Activated naive CD8-positive, alpha-beta T cell treated with anti-CD3 and anti-CD28 coated beads for 36 hours (primary cell): ENCODE measurements at places on chromosomes 13 and 19. TPM values are rescaled to one million over a fixed set of nuclear protein-coding genes. Genes with fewer than 3 reads are reported as not detected.
A peak's percentile ranks its signal among the peaks of the same experiment; 100 is the strongest.

- no peak overlapping the region for H3K4me3 ChIP-seq
- peaks cover 31% of the 10 kb centered on the region for H3K27me3 ChIP-seq
- no peaks in the 10 kb centered on the region for H3K4me1 ChIP-seq
- H3K36me3 ChIP-seq = no peaks in the 10 kb centered on the region
- no peak overlapping the region for H3K27ac ChIP-seq
- DNase-seq = no peak
Observed at GRCh38 chr19:15702534-15702930, 25.3 kb upstream of the OR10H2 start.

DNA sequence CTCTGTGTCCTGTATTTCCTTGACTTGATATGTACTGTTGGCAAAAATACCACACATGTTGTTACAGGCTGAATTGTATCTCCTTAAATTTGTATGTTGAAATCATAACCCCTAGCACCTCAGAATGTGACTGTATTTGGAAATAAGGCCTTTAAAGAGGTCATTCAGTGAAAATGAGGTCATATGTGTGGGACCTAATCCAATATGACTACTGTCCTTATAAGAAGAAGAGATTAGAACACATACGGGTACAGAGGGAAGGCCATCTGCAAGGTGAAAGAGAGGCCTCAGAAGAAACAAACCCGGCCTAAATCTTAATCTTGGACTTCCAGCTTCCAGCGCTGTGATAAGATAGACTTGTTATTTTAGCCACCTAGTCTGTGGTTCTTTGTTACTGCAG lies 202.5 kb downstream of the NUFIP1 start:
- no peaks in the 10 kb centered on the region for H3K4me1 ChIP-seq
- no peaks in the 10 kb centered on the region for H3K27me3 ChIP-seq
- H3K27ac ChIP-seq = no peak overlapping the region

DNA sequence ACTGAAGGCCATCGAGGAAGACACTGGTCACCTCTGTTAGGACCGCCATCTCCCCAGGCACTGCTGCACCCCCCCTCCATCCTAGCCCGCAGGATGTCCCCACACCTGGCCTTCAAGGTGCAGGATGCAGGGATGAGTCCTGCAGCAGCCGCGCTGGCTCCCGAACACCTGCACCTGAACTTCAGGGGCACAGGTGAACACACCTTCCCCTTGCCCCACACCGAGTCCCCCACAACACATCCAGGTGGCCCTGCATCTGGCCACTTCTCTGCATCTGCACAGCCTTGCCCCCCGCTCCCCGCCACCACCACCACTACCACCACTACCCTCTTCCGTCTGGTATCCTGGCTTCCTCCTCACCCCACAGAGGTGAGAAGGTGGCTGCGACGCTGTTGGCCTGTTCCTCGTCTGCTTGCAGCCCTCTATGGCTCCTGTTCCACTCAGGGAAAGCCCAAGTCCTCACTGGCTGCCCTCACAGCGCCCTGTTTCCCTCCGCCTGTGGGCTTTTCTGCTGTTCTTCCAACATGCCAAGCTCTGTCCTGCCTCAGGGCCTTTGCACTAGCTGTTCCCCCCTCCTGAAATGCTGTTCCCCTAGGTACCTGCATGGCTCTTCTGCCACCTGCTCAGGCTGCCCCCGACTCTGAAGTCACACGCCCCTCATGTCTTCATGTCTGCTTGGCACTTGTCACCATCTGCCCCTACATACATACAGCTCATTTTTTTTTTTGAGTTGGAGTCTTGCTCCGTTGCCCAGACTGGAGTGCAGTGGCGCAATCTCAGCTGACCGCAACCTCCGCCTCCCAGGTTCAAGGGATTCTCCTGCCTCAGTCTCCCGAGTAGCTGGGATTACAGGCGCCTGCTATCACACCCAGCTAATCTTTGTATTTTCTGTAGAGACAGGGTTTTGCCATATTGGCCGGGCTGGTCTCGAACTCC lies 1.4 kb upstream of the CERS1 start:
- H3K36me3 ChIP-seq = peaks cover 4% of the 10 kb centered on the region
- H3K27me3 ChIP-seq = peaks cover 42% of the 10 kb centered on the region
- no peak overlapping the region for H3K4me3 ChIP-seq
- H3K27ac ChIP-seq = no peak overlapping the region

- no peaks in the 10 kb centered on the region for H3K36me3 ChIP-seq
- peaks cover 3% of the 10 kb centered on the region for H3K4me1 ChIP-seq
- no peak overlapping the region for H3K27ac ChIP-seq
- peak; percentile 64 for DNase-seq
Observed at GRCh38 chr13:27359199-27359821, 65.1 kb upstream of the GTF3A start.

GRCh38 chr13:109096101-109096500 lies 466.7 kb downstream of the MYO16 start:
- no peak overlapping the region for H3K4me3 ChIP-seq
- H3K27ac ChIP-seq = no peak overlapping the region
- H3K36me3 ChIP-seq = no peaks in the 10 kb centered on the region
- DNase-seq = no peak
- no peaks in the 10 kb centered on the region for H3K4me1 ChIP-seq

GRCh38 chr19:38534574-38534973 lies 83.2 kb downstream of the MAP4K1 start:
- H3K4me3 ChIP-seq = no peak overlapping the region
- H3K27ac ChIP-seq = no peak overlapping the region
- H3K27me3 ChIP-seq = peaks cover 24% of the 10 kb centered on the region
- no peak for DNase-seq

DNA sequence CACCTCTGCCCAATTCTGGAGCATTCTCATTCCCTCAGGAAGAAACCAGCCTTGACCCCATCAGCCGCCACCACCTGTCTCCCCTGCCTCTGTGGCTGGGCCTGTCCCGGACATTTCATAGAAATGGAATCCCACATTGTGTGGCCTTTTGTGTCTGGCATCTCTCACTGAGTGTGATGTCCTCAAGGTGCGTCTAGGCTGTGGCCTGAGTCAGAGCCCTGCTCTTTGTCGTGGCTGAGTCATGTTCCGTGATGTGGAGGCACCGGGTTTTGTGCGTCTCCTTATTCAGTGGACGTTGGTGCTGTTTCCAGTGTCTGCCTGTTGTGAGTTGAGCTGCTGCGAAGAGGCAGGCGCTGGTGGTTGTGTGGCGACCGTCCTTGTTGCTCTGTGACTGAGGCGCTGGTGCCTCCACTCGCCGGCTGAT lies 3.5 kb downstream of the FZR1 start:
- H3K27ac ChIP-seq = peak overlapping the region; percentile 55

GRCh38 chr13:23570921-23571315 lies 706 bp downstream of the TNFRSF19 start:
- H3K36me3 ChIP-seq = no peaks in the 10 kb centered on the region
- H3K27me3 ChIP-seq = peaks cover 68% of the 10 kb centered on the region
- H3K4me3 ChIP-seq = no peak overlapping the region
- DNase-seq = no peak

DNA sequence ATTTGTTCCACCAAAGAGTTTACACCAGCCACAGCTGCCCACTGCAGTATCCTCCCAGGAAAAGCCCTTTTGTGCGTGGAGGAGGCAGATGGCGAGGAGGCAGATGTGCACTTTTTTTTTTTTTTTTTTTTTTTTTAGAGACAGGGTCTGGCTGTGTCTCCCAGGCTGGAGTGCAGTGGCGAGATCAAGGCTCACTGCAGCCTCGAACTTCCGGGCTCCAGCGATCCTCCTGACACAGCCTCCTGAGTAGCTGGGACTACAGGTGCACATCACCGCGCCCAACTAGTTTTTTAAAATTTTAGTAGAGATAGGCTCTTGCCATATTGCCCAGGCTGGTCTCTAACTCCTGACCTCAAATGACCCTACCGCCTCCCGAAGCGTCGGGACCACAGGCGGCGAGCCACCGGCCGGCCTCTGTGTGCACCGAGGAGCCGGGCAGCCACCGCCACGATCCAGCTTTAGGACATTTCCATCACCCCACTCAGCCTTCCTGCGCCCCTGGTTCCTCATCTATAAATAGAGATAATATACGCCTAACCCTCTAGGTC lies 563 bp upstream of the PDCD5 start:
- peaks cover 34% of the 10 kb centered on the region for H3K36me3 ChIP-seq
- H3K27ac ChIP-seq = peak overlapping the region; percentile 81
- DNase-seq = no peak
- peaks cover 3% of the 10 kb centered on the region for H3K27me3 ChIP-seq
- peaks cover 24% of the 10 kb centered on the region for H3K4me1 ChIP-seq

GRCh38 chr13:24103782-24104372 lies 56.6 kb upstream of the SPATA13 start:
- H3K27me3 ChIP-seq = peaks cover 10% of the 10 kb centered on the region
- no peak for DNase-seq
- no peak overlapping the region for H3K4me3 ChIP-seq
- peaks cover 1% of the 10 kb centered on the region for H3K36me3 ChIP-seq

DNA sequence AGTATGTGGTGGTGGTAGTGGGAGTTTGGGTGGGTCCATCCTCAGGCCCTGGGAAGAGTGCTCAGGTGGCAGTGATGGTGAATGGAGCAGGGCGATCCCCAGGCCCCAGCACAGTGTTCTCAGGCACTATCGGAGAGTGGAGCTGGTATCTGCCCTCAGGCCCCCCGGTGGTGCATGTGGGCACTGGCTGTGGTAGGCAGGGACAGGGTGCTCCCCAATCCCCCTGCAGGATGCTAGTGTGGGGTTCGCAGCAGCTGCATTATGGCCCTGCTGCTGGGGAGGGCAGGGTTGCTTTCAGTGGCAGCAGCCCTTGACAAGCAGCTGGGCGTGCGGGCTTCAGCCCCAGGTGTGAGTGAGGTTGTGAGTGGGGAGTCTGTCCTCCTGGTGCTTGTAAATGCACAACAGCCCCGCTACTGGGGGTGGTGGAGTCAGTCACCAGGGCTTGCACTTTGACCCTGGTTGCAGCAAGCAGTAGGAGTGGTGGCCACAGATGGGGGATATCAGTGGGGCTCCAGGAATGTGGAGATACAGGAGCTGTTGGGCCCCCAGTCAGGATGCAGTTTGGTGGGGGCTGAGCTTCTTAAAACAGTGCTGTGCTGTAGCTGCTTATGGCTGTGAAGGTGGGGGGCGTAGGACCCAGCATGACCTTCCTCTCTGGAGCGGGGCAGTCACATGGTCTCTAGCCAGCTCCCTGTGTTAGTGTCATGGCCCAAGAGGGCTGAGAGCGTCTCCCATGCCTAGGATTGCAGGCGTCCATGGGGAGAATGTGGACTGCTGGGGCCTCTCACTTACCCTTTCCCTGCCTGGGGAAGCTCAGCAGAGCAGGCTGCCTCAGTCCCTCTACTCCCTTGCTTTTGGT lies 38.7 kb upstream of the ARHGEF7 start:
- no peak overlapping the region for H3K27ac ChIP-seq
- no peak overlapping the region for H3K4me3 ChIP-seq
- no peaks in the 10 kb centered on the region for H3K27me3 ChIP-seq
- H3K36me3 ChIP-seq = no peaks in the 10 kb centered on the region
- H3K4me1 ChIP-seq = no peaks in the 10 kb centered on the region

GRCh38 chr13:29817604-29818378 lies 32.6 kb downstream of the UBL3 start:
- H3K4me1 ChIP-seq = peaks cover 42% of the 10 kb centered on the region
- no peak for DNase-seq
- H3K4me3 ChIP-seq = peak overlapping the region; percentile 36

GRCh38 chr19:47226426-47227351 lies 4.3 kb downstream of the BBC3 start:
- H3K4me3 ChIP-seq = peak overlapping the region; percentile 77
- peaks cover 8% of the 10 kb centered on the region for H3K36me3 ChIP-seq
- DNase-seq = peak; percentile 68

DNA sequence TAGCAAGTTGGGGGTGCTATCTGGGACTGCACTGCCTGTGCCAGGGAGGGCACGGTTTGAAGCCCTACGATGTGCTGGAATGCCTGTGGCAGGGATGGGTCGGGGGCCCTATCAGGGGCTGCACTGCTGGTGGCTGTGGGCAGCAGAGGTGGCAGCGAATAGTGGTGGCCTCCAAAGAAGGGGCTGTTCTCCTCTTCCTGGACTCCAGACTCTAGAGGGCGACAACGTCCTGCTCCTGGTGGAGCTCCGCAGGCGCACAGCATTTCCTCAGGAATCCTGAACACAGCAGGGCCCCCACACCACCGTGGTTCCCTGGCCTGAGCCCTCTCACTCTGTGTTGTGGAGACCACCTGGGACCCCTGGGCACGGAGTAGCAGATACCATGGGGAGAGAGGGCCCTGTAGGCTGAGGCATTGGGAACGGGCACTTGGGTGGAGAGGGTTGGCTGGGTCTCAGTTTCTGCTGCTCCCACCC lies 145.6 kb downstream of the TNFRSF19 start:
- peaks cover 4% of the 10 kb centered on the region for H3K27me3 ChIP-seq
- H3K27ac ChIP-seq = no peak overlapping the region
- H3K4me1 ChIP-seq = peaks cover 14% of the 10 kb centered on the region
- no peak overlapping the region for H3K4me3 ChIP-seq
- no peak for DNase-seq

- no peak for DNase-seq
- no peaks in the 10 kb centered on the region for H3K4me1 ChIP-seq
- no peaks in the 10 kb centered on the region for H3K27me3 ChIP-seq
- no peaks in the 10 kb centered on the region for H3K36me3 ChIP-seq
- H3K27ac ChIP-seq = no peak overlapping the region
Observed at GRCh38 chr13:94195715-94196114, 283.8 kb downstream of the DCT start.

DNA sequence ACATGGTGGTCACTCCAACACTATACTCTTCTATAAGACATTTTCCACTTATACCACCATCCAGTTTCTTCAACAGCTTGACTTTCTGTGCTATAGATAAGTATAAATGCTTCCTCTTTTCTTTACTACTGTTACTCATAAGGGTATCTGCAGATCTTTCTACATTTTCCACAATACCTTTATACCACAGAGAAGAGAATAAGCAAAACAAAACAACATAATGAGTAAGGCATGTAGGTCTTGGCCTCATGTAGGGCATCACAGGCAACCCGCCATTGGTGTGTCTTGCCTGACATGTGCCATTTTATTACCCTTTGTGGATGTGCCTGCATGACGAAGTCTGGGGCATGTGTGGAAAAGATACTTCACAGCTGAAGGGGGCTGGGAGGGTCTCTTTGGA lies 265.3 kb upstream of the STARD13 start:
- H3K4me1 ChIP-seq = peaks cover 12% of the 10 kb centered on the region
- no peak for DNase-seq
- H3K27ac ChIP-seq = no peak overlapping the region
- H3K36me3 ChIP-seq = peaks cover 4% of the 10 kb centered on the region
- H3K27me3 ChIP-seq = no peaks in the 10 kb centered on the region

DNA sequence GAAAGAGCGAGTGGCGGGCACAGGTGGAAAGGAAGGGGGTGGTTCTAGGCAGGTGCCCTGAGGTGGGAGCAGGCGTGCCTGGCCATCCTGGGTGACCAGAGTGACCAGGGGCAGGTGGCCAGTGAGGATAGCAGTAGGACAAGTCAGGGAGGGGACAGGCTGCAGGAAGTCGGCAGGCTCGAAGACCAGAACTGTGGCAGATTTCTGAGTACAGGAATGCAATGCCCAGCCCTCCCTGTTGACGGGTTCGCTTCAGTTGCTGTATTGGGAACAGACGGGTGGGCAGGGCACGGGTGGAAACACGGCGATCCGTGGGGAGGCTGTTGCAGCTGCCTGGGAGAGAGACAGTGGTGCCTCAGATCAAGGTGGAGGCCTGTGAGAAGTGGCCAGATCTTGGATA lies 1.9 kb downstream of the ZNF628 start:
- peaks cover 33% of the 10 kb centered on the region for H3K4me1 ChIP-seq
- no peak for DNase-seq
- H3K36me3 ChIP-seq = peaks cover 2% of the 10 kb centered on the region
- H3K27ac ChIP-seq = no peak overlapping the region

- peaks cover 6% of the 10 kb centered on the region for H3K36me3 ChIP-seq
Observed at GRCh38 chr19:11209839-11210655, 12.7 kb upstream of the KANK2 start.

Gene KIR2DL4
- not detected for total RNA-seq

Gene LGALS16
- not detected for total RNA-seq

Gene ZNF284
- total RNA-seq = 1.7 TPM

Gene ZNF792
- total RNA-seq = 4.6 TPM

Gene MCOLN1
- total RNA-seq = 12.3 TPM

Gene UTP14C
- 9.7 TPM for total RNA-seq

Gene MISP3
- 0.31 TPM for total RNA-seq
